ENCODE measurements at places on chromosomes 5 and 9. TPM values are rescaled to one million over a fixed set of nuclear protein-coding genes. Genes with fewer than 3 reads are reported as not detected.

The SPINK6 gene
- total RNA-seq = not detected

The PGM5 gene
- total RNA-seq = 48.9 TPM

The CAST gene
- total RNA-seq = 96.8 TPM

The DNAJC18 gene
- 5.9 TPM for total RNA-seq

The NME5 gene
- 1.9 TPM for total RNA-seq

The FOXD4L5 gene
- total RNA-seq = under 0.01 TPM

The CYLC2 gene
- total RNA-seq = not detected

The PCDHB11 gene
- 0.13 TPM for total RNA-seq

The IL13 gene
- total RNA-seq = not detected
